ENCODE measurements at places on chromosomes 3 and 15.

DNA sequence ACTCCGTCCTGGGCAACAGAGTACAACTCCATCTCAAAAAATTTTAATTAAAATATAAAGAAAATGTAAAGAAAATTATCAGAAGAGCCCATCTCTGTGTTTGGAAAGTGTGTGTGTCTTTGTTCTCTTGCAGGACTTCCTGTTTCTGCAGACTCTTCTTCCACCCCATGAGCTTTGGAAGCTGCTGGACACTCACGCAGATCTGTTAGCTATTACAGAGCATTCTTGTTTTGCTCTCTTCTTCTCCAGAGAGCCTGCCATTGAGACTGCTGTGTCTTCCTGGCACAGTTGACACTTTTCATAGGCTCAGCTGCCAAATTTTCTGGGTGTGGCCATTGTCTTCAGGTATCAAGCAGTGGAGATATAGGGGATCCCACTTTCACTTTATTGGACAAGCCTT, 6.0 kb upstream of the CCR8 start:
- DNase-seq: no peak

GRCh38 chr3:149599236-149599635, 58.6 kb downstream of the WWTR1 start:
- DNase-seq: no peak

DNA sequence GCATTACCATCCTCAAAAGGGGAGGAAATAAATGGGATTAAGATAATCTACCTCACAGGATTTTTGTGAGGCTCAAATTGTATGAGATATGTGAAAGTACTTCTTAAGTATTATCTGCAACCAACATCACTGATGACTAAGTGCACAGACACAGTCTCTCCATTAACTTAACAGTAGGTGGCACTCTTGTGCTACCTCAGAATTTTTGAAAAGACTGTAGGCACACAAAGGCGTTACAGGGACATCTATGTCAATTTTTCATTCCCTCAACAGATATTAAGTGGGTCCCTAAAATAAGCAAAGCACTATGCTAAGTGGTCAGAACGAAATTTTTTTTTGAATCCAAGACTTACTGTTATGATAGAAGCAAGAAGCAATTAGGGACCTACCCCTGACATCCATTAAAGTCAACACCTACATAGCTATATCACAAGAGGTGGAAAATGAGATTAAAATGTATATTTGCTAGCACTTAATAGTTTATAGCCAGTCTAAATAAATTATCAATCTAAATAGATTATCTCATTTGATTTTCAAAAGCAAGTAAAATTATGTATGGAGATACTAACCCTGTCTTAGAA, 52.9 kb downstream of the RYK start:
- DNase-seq: no peak

DNA sequence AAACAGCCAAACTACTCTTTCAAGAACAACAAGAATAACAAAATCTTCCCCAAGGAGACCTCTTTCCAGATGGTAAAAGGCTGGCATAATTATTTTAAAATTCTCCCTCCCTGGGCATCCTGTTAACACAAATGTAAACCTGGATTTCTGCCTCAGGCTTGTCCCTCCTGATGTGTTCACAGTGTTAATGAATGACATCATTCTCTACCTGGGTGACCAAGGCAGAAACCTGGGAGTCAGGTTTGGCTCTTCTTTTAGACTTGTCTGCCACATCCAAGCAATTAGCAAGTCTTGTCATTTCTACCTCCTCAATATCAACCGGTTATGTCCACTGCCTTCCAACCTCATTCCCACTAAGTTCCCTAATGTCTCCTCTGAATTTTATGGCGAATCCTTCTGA, 368.7 kb upstream of the TBL1XR1 start:
- no peak for DNase-seq

GRCh38 chr3:42764561-42765295, 8.3 kb downstream of the CCDC13 start:
- no peak for DNase-seq

DNA sequence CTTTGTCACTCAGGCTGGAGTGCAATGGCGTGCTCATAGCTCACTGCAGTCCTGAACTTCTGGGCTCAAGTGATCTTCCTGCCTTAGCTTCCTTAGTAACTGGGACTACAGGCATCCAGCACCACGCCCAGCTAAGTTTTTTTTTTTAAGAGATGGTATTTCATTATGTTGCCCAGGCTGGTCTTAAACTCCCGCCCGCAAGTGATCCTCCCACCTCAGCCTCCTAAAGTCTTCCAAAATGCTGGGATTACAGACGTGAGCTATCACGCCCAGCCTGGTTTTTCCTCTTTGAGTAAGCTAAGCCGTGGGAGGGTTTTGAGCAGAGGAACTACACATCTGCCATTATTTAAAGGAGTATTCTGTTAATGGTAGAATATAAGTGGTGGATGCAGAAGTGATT, 7.4 kb upstream of the LRRFIP2 start:
- DNase-seq: no peak

GRCh38 chr3:124952282-124952855, 17.8 kb upstream of the MUC13 start:
- DNase-seq: no peak

Measured in stimulated activated CD8-positive, alpha-beta memory T cell treated with anti-CD3 and anti-CD28 coated beads, Interleukin-2, amount 100 ng/mL, for 1 hour (primary cell).